Progenitor cell of endocrine pancreas (in vitro differentiated cells): ENCODE measurements at places on chromosomes 1 and 21.

- DNase-seq = no peak
- H3K4me1 ChIP-seq = peaks cover 23% of the 10 kb centered on the region
- H3K4me3 ChIP-seq = no peak overlapping the region
- peaks cover 2% of the 10 kb centered on the region for H3K36me3 ChIP-seq
These were observed 11.4 kb upstream of the VANGL1 start for GRCh38 chr1:115630342-115630741.

GRCh38 chr1:173212952-173213491 is 5.9 kb upstream of the TNFSF4 start:
- no peak overlapping the region for H3K4me3 ChIP-seq
- DNase-seq = no peak
- H3K4me1 ChIP-seq = peaks cover 24% of the 10 kb centered on the region
- H3K36me3 ChIP-seq = no peaks in the 10 kb centered on the region
- H3K27ac ChIP-seq = peak overlapping the region; percentile 24
- no peaks in the 10 kb centered on the region for H3K27me3 ChIP-seq

DNA sequence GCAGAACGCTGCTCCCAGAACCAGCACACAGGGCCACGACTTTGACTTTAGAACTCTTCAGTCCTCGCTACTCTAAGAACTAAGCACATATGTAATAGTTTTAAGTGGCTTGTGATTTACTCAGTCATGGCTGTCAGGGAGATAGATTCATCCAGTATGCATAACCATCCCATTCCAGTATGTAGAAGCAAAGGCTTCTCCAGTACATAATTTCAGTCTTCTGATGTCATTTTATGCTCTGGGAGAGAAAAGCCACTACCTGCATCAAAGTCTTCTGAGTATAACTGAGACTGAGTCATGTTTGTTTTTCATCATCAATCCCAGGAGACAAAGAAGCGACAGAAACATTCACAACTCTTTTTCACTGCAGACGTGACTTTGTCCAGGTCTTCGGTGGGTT is 885.7 kb downstream of the PLA2G4A start:
- H3K4me3 ChIP-seq = no peak overlapping the region
- DNase-seq = no peak
- H3K27ac ChIP-seq = no peak overlapping the region

DNA sequence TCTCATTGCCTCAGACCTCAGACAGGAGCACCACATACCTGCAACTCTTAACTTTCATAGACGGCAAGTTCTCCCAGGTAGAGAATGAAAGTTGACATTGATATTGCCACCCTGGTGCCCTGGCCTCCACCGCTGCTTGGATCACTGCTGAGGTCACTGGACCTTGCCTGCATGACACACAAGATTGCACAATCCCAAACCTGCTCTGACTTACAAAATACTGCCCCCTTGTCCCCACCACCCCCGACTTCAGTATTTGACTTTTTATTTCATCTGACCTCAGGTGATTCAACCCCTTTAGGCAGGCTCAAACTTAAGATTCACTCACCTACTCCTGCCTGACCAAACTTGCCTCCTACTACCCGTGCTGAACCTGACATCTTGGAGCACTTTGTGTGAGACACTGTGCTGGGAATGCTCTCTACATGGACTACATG is 43.1 kb upstream of the S1PR1 start:
- H3K36me3 ChIP-seq = no peaks in the 10 kb centered on the region
- DNase-seq = no peak
- no peak overlapping the region for H3K4me3 ChIP-seq
- no peak overlapping the region for H3K27ac ChIP-seq

GRCh38 chr1:20413136-20413775 is 72.8 kb downstream of the CAMK2N1 start:
- no peak overlapping the region for H3K27ac ChIP-seq
- peaks cover 1% of the 10 kb centered on the region for H3K4me1 ChIP-seq
- no peaks in the 10 kb centered on the region for H3K36me3 ChIP-seq

DNA sequence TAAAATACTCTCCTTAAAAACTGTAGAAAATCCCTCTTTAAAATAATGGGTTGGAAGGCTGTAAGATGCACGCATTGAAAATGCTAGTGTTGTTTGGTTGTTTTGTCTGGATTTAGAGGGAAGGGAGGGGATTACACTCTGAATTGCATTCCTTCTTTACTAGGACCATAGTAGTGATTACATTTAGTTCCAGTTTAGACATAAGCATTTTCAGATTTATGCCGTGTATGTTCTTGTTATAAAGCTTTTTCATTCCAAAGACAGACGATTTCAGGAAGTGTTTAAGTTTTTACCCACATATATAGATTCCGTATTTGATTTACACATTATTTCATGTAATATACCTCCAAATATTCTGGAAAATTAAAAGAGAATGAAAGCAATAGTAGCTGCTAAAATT is 538.4 kb downstream of the PTPRC start:
- H3K27ac ChIP-seq = no peak overlapping the region
- no peaks in the 10 kb centered on the region for H3K36me3 ChIP-seq
- no peak overlapping the region for H3K4me3 ChIP-seq
- peaks cover 6% of the 10 kb centered on the region for H3K4me1 ChIP-seq

- H3K36me3 ChIP-seq = peaks cover 14% of the 10 kb centered on the region
- H3K4me1 ChIP-seq = peaks cover 13% of the 10 kb centered on the region
These were observed at the start of gene TCEA3 for GRCh38 chr1:23424293-23425192. TCEA3 (minus strand) TSS chr1:23424748; CDS start chr1:23424633, 115 bp downstream.

DNA sequence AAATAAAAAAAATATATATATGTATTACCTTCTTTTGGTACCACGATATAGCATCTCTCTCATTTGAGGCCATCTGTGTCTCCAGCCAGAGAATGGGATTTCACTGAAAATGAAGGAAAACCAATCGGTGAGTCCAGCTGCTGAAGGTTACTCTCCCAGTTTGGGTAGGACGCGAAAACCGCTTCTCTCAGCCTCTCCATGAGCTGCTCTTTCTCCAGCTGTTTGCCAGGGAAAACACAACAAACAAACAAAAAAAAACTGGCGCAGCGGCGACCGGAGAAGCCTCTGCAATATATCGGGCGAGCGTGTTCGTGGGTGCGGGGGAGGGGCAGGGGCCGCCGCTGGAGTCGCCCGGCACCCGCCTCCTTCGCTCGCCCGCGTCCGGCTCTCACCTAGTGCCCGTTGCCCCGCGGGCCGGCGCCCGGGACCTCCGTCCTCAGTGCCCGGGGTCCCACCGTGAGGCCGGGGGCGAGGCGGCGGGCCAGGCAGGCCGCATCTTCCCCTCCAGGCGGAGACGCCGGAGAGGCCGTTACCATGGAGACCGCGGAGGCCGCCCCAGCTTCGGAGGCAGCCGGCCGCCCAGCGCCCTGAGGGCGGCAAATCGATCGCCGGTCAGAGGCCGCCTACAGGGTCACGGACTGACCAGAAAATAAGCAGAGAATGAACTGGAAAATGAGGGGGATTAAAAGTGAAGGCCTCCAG is 504 bp downstream of the PHTF1 start:
- peaks cover 8% of the 10 kb centered on the region for H3K36me3 ChIP-seq
- H3K27me3 ChIP-seq = no peaks in the 10 kb centered on the region
- peak overlapping the region; percentile 100 for H3K27ac ChIP-seq
- H3K4me3 ChIP-seq = peak overlapping the region; percentile 89

GRCh38 chr1:226937940-226938725 is 2.0 kb upstream of the COQ8A start:
- peak overlapping the region; percentile 80 for H3K4me3 ChIP-seq
- H3K36me3 ChIP-seq = peaks cover 20% of the 10 kb centered on the region
- peaks cover 19% of the 10 kb centered on the region for H3K4me1 ChIP-seq
- H3K27ac ChIP-seq = no peak overlapping the region

DNA sequence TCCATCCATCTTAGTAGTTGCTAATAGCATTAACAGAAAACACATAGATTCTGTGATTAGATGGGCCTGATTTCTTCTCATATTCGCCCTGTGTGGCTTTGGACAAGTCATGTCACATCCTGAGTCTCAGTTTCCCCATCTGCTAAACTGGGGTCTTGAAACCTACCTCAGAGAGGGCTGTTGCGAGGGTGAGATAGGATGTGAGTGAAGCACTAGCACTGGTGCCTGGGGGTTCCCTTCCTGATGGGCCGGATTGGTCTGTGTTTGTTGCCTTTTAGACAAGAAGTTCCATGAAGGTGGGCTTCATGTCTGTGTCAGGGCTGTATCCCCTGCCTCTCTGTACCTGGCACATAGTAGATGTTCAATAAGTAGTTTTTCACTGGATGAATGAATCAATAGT is 3.5 kb upstream of the MAN1C1 start:
- H3K27me3 ChIP-seq = peaks cover 64% of the 10 kb centered on the region
- H3K36me3 ChIP-seq = no peaks in the 10 kb centered on the region
- H3K4me3 ChIP-seq = no peak overlapping the region
- no peak for DNase-seq
- no peak overlapping the region for H3K27ac ChIP-seq
- no peaks in the 10 kb centered on the region for H3K4me1 ChIP-seq

DNA sequence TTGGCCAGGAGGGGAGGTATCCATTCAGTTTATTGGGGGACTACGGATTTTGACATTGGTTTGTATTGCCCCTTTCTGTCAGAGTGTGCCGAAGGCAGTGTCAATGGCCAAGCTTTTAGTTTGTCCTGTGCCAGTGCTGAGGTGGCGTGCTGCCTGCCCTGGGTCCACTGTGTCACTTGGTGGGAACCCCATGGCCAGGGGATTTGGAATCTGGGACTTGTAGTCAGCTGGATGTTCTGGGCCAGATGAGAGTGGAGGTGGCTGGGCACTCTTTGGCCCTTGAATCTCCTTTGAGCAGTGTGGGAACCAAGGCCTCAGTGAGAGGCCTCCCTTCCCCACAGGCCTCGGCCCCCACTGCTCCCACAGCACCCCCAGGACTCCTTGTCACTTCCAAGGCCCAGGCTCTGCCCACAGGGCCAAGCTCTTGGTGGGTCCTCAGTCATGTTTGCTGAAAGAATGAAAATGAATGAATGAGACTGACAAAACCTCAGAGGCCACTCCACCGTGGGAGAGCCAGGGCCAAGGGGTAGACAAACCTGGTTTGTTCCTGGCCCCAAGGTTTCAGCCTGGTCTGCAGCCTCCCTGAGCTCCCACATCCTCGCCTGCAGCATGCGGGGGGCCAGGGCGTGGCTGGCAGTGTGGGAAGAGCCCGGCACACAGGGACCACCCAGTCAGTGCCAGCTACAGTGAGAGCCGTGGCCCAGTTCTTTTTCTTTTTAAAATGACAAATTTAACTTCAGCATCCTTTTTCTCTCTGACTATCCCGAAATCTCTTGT is 412.2 kb downstream of the MATN1 start:
- H3K36me3 ChIP-seq = no peaks in the 10 kb centered on the region
- no peak overlapping the region for H3K4me3 ChIP-seq
- no peak overlapping the region for H3K27ac ChIP-seq
- DNase-seq = peak; percentile 4
- H3K27me3 ChIP-seq = peaks cover 17% of the 10 kb centered on the region

DNA sequence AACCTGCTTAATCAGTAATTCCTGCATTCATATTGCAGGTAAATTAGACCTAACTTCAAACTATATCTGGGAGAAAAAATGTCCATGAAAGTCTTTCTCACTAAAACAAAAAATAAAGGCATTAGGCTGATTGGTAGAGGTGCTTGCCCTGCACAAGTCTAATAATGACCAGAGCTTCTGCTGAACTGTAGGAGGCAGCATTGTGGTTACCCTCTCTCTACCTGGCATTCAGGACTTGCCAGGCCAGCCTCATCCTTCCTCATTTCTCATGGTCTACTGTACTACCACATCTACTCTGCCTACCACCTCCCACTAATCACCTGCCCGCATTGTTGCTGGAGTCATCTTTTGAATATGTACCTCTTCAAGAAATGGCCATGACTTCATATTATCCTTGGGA is 60.8 kb upstream of the KRTAP11-1 start:
- no peaks in the 10 kb centered on the region for H3K4me1 ChIP-seq
- H3K4me3 ChIP-seq = no peak overlapping the region
- no peaks in the 10 kb centered on the region for H3K36me3 ChIP-seq
- no peak for DNase-seq
- peaks cover 2% of the 10 kb centered on the region for H3K27me3 ChIP-seq

DNA sequence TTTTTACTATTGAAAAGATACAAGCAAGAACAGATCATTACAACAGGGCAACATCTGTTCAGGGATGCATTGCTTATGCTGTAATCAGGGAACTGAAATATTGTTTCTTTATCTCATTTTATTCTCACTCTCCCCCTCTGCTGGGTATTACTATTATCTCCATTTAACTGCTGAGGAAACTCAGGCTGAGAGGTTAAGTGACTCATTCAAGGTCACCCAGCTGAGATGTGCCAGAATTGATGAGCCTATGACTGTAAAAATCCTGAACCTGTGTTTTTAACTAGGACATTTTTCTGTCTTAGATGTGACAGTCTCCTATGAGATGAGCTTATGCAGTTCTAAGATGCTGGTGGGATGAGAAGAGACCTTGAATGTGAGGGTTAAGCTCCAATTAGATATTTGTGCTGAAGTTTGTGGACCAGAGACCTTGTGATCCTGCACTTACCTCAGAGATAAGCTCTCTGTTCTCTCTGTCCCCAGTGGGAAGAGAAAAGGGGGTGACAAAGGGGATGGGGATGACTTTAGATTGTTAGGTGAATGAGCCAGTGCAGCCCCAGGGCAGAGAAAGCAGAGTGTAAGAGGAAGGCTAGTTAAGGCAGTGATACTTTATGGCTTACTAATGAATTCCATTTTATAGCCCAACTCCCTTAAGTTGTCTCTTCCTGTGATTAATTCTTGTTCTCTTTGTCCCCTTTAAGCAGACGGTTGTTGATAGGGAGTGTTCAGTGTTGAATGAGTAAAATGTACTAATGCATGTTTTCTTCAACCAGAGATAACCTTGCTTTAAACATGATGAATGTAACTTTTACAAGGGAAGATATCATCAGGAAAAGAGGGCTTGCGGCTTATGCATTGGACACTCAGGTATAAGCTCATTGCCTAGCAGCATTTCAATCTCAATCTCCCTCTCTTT is 111.4 kb downstream of the HLX start:
- peaks cover 22% of the 10 kb centered on the region for H3K4me1 ChIP-seq
- no peak for DNase-seq
- H3K27me3 ChIP-seq = peaks cover 28% of the 10 kb centered on the region

DNA sequence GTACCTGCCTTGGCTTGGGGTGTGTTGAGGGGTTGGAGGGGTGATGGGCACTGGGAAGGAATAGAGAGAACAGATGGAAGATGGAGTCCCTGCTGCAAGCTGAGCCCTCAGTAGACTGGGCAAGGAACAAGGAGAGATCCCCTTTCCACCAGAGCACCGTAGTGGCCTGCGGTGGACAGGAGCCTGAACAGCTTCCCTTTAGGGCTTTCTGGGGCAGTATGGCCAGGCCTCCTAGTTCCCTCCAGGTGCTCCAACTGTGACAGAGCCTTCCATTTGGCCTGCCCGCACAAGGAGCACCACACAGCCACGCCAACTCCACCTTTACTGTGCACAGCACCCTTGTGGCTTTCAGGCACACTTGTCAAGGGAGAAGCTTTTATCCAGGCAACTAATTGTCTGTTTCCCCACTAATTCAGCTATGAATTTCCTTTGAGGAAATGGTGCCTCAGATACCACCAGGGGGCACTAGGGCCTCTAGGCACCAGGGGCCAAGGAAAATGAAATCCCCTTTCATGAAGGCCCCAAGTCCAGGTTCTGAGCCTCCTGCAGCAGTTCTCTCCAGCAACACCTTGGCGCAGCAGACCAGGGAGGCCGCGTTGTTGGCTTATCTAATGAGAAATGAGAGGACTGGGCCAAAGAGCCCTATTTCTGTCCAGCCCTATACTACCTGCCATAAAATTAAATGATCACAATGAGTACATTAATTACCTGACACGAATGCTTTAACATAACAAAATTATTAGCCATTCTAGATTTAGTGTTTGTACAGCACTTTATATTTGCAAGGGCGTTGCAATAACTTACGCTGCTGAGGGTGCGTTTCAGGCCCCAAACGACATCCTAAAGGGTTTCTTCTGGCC is 23.1 kb upstream of the ERI3 start:
- no peaks in the 10 kb centered on the region for H3K36me3 ChIP-seq
- peaks cover 26% of the 10 kb centered on the region for H3K27me3 ChIP-seq
- peaks cover 2% of the 10 kb centered on the region for H3K4me1 ChIP-seq
- no peak overlapping the region for H3K4me3 ChIP-seq
- peak; percentile 40 for DNase-seq
